ENCODE measurements at places on chromosomes 13 and 19.

- no peak for DNase-seq
These were observed 871.7 kb downstream of the DACH1 start for GRCh38 chr13:70995338-70995737.

GRCh38 chr19:55626350-55626749, 2.0 kb upstream of the ZNF784 start:
- DNase-seq = no peak

DNA sequence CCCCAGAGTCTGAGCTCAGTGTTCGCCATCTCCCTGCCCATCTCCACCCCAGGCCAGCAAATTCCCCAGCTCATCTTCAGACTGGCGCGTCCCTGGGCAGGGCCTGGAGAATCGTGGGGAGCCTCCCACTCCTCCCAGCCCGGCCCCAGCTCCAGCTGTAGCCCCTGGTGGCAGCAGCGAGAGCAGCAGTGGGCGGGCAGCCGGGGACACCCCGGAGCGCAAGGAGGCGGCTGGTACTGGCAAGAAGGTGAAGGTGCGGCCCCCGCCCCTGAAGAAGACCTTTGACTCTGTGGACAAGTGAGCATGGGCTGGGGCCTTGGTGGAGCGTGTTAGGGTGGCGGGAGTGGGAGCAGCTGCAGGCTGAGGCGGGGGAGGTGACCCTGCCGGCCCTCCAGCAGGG, 8.4 kb upstream of the PRR19 start:
- DNase-seq = no peak

DNA sequence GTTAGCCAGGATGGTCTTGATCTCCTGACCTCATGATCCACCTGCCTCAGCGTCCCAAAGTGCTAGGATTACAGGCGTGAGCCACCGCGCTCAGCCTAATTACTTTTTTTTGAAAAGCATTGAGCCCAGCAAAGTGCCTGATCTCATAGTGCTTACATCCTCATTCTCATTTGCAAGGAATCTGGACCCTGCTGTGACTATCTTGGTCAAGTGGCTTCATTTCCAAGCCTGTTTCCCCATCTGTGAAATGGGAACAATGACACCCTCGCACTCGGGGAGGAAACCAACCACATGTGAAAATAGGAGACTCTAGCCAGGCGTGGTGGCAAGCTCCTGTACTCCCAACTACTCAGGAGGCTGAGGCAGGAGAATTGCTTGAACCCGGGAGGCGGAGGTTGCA, 1.6 kb upstream of the PLEKHA4 start:
- DNase-seq = no peak
